Neural crest cell (in vitro differentiated cells): ENCODE measurements at places on chromosomes 6 and 20.

GRCh38 chr20:47241345-47241781 is 115.1 kb downstream of the ZMYND8 start:
- no peak for DNase-seq

DNA sequence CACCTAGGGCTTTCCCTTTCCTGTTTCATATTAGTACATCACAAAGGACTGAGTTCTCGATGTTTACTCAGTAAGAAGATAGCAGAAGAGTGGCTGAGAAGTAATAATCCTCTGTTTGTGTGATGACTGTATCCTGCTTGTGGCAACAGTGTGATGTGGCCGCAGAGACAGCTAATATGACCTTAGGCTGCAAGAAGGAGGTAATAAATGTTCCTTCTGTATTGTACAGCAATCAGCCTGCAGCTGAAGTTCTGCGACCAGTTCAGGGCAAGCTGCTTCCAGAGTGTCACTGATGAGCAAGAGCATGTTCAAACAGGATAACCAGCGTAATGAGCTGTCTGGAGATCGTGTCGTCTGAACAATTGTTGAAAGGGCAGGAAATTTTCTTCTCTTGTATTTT is 70.9 kb downstream of the OPN5 start:
- DNase-seq, result no peak

- DNase-seq, result no peak
Observed at GRCh38 chr6:111162504-111162903, 75.2 kb downstream of the SLC16A10 start.

DNA sequence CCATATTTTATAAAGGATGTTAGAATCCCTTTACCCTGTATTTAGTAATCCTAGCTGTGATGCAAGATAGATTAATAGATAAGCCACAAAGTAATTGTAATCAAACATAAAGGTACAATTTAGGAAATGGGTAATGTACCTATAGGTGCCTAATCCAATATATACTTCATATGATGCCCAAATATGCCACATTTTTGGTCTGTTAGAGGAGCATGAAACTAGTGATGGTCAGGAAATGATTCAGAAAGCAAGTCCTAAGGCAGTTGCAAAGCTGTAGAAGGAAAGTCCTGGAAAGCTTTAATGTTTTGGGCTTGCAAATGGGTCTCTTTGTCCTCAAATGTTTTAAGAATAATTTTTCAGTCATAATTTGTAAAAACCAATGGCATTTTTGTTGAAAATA is 76.6 kb upstream of the PTPRK start:
- no peak for DNase-seq

GRCh38 chr6:71226151-71226550 is 62.5 kb upstream of the OGFRL1 start:
- DNase-seq, result no peak

DNA sequence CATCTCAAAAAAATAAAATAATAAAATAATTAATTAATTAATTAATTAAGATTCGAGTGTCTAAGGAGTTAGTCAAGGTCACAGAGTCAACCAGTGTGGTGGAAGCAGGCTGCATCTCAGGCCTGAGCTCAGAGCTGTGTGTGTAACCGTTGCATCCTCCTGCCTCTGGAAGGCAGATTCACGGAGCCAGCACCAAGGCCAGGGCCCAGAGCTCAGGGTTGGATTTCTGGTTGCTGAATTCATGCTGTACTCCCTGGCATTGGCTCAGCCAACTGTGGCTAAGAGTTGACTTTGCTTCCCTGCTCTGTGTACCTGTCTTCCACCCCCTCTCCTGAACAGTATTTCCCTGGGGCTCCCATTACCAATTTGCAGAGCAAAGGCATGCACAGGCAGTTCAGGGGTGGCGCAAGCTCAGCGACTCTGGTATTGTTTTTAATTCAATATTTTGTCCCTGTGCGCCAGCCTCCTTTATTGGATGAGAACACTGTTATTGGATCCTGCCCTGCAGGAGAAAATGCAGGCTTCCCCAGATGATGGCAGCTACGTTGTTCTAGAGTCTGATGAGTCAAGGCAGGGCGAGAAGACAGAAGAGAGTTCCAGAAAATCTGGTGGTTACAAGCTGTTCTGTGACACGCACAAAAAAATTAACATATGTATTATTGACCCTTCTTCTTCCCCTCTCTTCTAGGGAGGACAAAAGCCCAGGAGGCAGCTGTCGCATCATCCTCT is 12.3 kb upstream of the CTNNBL1 start:
- no peak for DNase-seq

- no peak for DNase-seq
Observed at GRCh38 chr6:119274197-119274595, 75.4 kb downstream of the MAN1A1 start.

DNA sequence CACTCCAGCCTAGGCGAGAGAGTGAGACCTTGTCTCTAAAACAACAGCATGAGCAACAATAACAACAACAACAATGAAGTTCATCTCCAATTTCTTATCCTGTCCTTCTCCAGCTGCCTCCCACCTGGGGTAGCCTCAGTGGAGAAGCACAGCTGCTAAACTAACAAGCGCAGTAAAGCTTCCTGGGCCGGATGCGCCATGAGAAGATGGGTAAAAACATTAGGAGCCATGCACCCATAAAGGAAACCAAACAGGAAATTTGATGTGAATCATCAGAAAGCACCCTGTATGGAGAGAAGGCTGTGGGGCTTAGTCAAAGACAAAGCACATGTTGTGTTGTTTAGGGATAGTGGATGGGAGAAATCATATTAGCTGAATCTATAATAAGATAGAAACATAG is 61.1 kb upstream of the CCN6 start:
- no peak for DNase-seq

DNA sequence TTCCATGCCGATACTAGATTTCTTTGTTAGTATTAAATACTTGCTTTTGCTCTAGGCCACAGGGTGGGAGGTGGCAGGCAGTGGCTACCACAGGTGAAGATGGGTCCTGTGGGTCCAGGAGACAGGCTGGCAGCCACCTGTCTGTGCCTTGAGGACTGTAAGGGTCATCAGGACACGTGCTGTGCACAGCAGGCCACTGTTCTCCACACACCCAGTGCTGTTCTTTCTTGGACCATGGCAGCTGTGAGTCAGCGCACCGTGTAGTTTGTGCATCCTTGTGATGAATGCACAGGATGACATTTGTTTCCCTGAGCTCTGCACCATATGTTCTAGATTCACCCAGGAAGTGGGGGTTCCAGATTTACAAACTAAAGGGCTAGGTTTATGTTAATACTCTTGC is 317.0 kb downstream of the ZFAND3 start:
- DNase-seq, result no peak

DNA sequence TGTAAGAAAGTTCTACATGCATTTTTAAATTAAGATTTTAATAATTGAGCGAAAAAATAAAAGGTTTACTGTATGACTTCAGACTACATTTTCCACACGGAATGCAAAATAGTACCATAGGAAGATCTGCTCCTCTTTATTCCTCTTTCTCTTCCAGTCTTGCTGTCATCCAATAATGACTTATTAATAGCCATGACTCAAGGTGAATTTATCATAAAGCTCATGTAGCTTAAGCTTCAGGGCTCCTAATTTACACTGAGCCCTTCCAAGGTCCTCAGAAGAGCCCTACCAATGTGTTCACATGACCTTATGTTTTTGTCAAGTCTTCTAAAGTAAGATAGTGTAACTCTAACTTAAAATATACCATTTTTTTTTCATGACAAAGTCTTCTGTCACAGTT is 510.1 kb downstream of the PHF3 start:
- DNase-seq, result no peak

DNA sequence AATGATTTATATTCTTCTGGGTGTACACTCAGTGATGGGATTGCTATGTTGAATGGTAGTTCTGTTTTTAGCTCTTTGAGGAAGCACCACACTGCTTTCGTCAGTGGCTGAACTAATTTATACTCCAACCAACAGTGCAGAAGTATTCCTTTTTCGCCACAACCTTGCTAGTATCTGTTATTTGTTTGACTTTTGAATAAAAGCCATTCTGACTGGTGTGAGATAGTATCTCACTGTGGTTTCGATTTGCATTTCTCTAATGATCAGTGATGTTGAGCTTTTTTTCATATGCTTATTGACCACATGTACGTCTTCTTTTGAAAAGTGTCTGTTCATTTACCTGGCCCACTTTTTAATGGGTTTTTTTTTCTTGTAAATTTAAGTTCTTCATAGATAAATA is 583.8 kb upstream of the ARID1B start:
- DNase-seq, result no peak

DNA sequence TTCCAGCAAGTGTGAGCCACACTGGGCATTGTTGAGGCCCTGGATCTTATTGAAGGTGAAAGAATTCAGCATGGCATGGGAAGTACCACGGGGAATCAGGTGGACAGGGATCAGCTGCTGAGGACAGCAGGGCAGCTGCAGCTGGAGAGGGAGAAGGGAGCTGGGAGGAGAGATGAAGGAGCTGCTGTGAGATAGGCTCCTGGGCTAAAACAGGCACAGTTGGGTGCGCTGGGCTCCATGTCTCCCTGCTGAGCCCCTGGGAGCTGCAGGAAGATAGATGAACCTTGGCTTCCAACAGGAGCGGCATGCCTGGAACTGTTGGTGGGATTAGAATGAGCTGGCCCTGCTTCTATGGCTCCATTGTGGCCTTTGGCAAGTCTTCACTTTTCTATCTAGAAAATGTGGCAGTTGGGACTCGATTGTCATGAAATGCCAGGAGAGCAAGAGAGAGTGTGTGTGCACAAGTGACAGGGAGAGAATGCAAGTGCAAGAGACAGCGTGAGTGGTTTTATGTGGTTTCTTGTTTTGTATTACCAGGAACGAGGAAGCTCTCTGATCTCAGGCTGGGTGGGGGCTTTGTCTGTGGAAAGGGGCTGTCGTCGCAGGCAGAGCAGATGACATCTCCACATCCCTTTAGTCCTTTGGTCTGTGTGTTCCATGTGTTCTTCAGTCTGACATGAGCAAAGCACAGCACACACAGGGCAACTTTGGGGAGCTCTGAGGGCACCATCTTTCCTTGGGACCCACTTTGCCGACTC is 20.4 kb downstream of the SNPH start:
- DNase-seq, result no peak

GRCh38 chr20:62326559-62326958 is 23.8 kb downstream of the ADRM1 start:
- DNase-seq, result no peak

DNA sequence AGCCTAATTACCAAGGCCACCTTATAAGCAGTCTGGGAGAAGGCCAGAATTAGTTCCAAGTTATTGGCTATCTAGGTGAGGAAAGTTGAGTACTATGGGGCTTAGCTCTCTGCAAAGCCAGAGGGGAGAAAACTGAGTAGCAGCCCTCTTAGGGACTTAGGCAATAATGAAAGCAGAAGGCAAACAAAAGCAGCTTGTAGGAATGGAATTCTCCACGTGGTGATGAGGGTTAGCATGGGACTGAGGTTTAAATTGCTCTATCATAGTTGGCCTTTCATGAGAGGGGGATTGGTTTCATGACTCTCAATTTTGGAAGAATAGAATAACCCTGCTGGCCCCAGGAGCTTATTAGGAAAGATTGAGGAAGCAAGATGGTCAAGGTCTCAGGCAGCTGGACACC is 7.0 kb upstream of the UBE2J1 start:
- no peak for DNase-seq

GRCh38 chr6:116676021-116676420 is 5.0 kb upstream of the KPNA5 start:
- DNase-seq, result no peak

GRCh38 chr6:43870660-43871061 is 100.7 kb downstream of the VEGFA start:
- DNase-seq, result no peak

DNA sequence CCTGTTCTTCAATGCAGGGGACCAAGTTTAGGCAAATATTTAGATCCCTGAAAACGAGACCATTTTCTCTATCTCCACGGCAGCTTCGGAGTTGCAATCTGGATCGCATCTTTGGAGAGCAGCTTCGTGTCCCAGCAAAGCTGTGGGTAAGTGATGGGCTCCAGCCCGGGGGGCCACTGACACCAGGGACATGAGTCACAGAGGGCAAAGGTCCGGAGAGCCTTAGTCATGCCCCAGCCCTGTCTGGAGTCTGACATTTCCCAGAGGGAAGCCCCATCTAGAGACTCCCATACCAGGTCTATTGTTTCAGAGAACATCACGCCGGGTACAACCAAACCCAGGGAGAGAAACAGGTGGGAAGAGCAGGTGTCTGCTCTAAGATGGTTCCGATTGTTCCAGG is 95.9 kb downstream of the NFATC2 start:
- peak; percentile 14 for DNase-seq

- DNase-seq, result no peak
Observed at GRCh38 chr20:47487175-47487917, 14.3 kb upstream of the NCOA3 start.

DNA sequence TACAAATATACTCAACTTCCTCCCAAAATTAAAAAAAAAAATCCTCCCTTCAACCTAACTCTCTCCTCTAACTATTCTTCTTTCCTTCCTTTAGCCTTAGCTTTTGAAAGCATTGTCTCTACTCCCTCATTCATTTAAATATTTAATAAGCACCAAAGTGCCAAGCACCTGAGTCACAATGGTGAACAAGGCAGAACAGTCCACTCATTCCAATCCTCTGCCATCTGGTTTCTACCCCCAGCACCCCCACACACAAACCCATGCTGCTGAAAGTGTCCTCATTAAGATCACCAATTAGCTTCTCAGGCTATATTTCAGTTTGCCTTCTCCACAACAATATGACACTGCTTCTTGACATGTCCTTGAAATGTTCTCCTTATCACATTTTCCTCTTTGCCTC is 76.3 kb downstream of the DTNBP1 start:
- DNase-seq, result no peak

DNA sequence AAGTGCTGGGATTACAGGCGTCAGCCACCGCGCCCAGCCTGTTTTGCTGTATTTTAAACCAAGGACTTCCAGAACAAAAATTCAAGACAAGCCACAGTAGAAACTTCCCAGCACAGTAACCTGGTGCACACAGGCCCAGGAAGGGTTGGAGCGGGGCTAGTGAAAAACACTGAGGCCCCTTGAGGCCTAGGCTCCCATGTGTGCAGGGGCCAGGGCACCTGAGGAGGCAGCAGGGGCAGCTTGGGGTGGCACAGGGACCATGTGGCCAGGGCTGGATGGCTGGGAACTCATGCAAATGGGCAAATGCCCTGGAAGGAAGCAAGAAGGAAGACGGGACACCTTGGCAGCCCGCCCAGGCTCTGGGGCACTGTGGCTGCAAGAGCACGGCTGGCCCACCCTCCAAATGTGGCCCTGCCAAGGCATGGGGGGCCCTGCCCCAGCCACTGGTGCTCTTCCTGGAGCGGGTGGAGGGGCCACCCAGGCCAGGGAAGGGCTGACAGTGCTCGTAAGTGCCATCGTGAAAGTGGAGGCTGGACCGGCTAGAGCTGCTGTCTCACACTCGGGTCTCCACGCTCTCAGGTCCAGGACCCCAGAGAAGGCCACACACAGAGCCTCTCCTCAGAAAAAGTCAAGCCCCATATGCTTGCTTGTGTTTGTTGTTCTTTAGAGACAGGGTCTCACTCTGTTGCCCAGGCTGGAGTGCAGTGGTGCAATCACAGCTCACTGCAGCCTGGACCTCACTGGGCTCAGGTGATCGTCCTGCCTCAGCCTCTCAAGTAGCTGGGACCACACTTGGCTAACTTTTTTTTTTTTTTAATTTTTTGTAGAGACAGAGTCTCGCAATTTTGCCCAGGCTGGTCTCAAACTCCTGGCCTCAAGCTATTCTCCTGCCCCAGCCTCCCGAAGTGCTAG is 10.3 kb downstream of the SLC2A4RG start:
- DNase-seq, result no peak

- DNase-seq, result no peak
Observed at GRCh38 chr6:26536571-26537159, 1.5 kb upstream of the HMGN4 start.

- no peak for DNase-seq
Observed at GRCh38 chr6:90953405-90954161, 366.7 kb upstream of the MAP3K7 start.
